ENCODE measurements at places on chromosomes 2 and 18.

DNA sequence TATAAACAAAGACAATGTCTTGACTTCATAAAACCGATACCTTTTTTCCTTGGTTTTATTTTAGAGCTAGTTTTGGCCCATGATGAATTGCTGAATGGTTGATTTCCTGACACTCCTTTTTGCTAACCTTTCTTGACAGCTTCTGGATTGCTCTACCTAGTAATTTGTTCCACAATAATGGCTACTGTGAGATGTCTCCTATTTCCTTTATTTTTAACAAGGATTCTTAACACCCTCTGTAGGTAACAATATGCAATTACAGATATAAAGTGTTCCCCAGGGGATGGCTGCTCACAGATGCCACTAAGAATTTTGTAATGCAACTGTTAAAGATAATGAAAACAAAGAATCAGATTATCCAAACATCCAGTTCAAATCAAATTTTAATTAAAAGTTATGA is 100.8 kb upstream of the ATP5MC3 start:
- peak; percentile 53 for DNase-seq

DNA sequence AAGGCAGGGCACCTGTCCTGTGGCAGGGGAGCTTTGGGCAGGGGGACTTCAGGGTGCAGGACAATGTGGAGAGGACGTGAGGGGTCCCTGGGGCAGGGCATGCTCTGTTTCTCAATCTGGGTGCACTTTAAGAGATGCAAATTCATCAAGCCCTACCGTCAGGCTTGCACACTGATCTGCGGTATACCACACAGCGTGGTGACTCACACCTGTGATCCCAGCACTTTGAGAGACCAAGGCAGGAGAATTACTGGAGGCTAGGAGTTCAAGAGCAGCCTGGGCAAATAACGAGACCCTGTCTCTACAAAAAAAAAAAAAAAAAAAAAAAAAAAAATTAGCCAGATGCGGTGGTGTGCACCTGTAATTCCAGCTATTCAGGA is 10.2 kb upstream of the GPC1 start:
- no peak for DNase-seq

DNA sequence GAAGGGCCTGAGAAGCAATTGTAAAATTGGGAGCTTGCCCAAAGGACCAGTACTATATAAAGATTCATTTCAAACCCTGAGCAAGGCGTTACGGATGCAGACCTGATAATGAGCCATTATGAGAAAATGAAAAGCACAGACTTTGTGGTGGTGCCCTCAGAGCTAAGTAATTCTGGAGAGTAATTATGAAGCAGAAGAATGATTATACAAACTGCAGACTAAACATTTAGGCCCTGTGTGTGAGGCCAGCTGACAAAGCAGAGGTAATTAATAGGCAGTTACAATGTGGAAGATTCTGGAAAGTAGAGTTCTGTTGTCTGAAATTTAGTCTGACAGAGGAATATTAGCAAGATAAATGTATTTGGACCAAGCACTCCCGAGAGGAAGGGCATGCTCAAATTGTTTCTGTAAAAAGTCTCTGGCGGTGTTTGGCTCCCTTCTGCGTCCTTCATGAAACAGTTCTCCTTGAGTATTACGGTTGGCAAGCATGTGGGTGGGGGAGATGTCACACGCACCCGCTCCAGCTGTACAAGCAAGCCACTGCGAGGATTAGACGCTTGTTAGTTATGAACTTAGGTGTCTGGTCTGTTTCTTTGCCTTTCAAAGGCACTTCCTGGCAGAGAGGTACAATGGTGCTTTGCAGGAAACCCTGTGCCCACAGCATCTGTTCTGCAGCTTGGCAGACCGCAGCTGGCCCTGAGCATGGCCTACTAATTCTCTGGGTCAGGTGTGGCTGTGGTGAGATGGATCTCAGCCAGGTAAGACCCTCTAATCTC is 45.5 kb downstream of the CDC42EP3 start:
- DNase-seq = no peak

DNA sequence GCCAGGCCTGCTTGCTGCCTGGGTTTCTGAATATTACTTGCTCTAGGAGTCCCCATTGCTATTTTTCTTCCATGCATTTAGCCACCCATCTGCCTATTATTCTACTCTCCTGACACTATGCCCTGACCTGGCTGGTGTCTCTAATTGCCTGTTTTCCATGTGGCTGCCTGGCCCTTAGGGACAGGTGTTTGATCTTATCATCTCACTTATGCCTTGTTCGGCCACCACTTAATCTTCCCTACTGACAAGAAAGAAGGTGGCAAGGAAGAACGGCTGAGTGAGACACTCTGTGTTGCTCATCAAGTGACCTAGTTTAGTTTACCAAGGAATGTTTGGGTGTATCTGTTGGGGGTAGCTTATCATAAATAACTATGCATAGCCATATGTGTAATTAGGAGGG is 50.4 kb upstream of the RAPH1 start:
- DNase-seq = no peak

GRCh38 chr2:129623783-129624182 is 355.7 kb upstream of the RAB6C start:
- no peak for DNase-seq

GRCh38 chr18:55783921-55784320 is 195.9 kb upstream of the TCF4 start:
- no peak for DNase-seq

GRCh38 chr2:158546412-158547144 is 89.8 kb downstream of the PKP4 start:
- no peak for DNase-seq

DNA sequence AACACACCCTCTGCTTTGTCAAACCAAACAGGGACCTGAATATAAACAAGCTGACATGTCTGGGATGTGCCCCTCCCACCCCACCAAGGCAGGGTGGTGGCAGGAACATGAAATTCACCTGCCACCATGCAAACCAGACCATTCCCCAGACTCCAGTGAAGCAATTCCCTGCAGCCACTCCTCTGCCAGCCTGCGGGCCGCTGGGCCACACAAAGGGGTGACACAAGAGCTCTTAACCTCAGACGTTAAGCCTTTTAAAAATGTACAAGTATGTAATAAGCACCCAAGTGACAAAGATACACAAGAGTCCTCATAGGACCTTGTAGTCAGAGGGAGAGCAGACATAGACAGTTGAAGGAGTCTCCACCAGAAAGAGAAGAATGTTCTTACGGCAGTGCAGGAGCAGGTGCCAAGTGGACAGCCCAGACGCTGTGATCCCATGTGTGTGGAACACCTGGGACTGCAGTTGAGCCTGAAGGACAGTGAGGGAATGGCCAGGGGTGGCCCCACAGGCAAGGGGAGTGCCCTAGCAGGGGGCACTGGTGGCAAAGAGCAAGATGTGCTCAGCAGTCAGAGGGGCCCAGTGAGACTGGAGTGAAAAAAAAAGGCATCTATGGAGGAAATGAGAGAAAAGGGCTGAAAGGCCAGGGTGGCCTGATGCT is 36.9 kb downstream of the CRACDL start:
- DNase-seq = no peak

- DNase-seq = peak; percentile 58
Observed at GRCh38 chr2:33859811-33860461, 260.8 kb upstream of the FAM98A start.

- DNase-seq = no peak
Observed at GRCh38 chr18:79601234-79601633, 78.4 kb upstream of the CTDP1 start.

- no peak for DNase-seq
Observed at GRCh38 chr2:121670181-121670580, 20.9 kb upstream of the CLASP1 start.

Data from adipocyte (in vitro differentiated cells).